Effector memory CD8-positive, alpha-beta T cell (primary cell): ENCODE measurements at places on chromosomes 1 and 21.

DNA sequence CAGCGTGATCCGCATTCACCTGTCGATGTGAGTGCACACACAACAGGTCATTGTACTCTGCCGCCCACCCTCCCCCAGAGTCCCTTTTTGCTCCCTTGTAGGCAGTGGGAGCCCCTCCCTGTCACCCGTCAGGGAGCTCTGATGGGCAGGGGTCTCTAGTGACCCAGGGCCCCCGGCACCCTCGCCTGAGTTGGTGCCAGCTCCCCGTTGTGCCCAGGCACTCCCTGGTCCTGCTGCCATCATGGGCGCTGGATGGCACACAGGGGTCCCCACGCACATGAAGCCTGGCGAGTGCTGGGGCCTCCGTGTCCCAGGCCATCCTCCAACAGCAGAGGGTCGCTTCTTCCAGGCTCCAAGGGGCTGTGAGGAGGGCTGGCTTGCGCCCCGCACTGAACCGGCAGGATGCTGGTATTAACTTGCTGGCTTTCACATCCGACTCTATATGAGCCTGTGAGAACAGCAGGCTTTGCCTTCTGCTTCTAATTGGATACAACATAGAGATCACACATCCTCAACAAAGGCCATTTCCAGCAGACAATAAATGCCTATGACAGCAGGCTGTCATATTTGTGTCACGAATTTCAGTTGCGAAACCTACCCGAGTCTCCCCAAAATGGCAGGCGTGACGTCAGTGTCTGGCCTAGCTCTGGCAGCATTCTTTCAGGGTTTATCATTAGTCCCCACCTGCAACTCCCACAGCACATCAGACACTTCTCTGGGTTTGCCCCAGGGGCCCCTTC lies 35.4 kb downstream of the KIAA1614 start:
- DNase-seq: no peak

DNA sequence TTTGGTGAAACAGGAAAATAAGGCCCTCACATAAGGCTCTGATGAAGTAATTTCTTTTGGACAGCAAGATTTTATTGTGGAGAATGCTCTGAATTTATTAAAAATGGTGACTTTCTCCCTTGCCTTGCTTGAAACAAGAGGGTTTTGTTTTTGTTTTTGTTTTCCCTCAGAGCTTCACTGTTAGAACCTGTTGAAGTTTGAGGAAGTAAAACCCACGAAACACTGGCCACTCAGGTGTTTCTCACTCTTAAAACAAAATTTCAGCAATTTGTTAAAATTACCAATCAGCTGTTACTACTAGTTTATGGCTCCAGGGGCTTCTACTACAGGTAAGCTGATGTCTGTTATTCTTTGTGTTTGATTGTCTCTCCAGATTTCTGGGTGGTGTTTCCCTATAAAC lies 112.6 kb upstream of the B3GALT2 start:
- DNase-seq: no peak

DNA sequence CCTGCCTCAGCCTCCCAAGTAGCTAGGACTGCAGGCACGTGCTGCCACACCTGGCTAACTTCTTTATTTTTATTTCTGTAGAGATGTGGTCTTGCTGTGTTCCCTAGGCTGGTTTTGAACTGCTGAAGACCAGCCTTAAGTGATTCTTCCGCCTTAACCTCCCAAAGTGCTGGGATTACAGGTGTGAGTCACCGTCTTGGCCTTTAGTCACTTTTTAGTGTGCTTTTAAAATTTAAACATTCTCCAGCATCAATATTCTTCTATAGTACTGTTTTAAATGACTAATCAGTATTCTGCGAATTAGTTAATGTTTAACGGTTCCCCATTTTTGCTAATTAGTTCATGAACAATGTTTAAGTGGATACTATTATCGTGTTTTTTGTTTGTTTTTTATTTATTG lies 60.6 kb downstream of the DYRK1A start:
- DNase-seq: no peak

DNA sequence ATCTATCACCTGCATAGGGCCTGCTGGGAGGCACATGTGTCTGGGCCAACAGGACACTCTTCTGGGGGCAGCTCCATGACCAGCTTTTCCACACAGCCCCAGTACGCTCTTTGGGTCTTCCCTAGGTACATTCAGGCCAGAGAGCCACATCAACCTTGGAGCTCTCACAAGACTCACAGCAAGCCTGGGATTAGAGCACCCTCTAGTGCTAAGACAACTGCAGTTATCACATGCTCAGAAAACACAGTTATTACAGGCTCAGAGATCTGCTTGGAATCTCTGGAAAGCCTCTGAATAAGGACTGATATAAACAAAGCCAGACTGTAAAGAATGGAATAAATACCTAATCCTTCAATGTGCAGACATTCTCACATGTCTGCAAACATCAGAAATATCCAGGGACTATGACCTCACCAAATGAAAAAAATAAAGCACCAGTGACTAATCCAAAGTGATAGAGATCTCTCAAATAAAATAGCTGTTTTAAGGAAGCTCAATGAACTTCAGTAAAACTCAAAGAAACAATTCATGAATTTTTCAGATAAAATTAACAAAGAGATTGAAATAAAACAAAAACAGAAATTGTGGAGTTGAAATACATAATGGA lies 563.9 kb upstream of the NR5A2 start:
- no peak for DNase-seq

DNA sequence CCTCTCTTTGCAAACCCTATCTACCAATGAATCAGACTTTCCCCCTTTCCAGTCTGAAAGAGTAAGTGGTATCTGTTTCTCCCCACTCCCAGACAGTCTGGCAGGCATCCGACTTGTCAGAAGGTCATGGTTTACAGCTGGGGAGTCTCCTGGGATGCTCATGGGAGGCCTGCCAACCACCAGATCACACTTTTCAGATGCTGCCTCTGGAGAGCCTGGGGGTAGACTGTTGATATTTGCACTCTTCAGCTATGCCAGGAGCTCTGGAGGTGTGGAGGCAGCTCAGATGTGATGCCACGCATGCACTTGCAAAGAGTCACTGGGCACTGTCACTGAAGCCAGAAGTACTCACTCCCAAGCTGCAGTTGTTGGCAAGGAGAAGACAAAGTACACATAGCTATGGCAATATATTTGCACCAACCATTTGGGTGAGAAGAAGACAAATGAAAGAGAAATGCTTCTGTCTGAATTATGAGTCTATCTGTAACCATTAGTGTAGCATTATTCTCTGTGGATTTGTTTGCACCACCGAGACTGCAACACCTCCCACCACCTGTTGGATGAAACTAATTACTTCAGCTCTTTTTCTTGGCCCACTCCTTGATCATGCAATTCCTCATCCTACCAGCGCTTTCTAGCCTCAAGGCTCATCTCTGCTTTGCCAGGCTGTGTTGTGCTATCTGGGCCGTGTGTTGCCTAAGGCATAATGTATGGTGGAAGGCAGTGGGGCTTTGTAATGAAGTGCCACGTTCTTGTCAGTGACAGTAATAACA lies 133.0 kb upstream of the SPAG17 start:
- DNase-seq: no peak

GRCh38 chr1:183039330-183039729 lies 16.1 kb downstream of the LAMC1 start:
- DNase-seq: no peak

DNA sequence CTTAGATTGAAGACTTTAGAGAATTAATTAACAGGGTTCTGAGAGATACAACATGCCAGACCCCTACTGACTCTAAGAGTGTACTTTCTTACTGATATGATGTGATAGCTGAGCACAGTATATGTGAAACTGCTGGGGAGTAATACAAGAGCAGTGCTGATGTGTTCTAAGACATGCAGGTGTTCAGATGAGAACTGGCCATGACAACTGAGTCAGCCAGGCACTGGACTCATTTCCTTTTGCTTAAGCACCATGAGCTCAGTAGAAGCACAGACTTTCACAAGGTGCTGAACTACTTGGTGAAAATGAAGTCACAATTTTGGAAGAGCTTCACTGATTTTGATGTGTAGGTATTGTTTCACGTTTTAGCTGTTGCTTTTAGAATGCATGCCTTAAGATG lies 15.9 kb upstream of the POGZ start:
- DNase-seq: no peak

GRCh38 chr21:41668686-41669532 lies 97.9 kb downstream of the RIPK4 start:
- DNase-seq: no peak

DNA sequence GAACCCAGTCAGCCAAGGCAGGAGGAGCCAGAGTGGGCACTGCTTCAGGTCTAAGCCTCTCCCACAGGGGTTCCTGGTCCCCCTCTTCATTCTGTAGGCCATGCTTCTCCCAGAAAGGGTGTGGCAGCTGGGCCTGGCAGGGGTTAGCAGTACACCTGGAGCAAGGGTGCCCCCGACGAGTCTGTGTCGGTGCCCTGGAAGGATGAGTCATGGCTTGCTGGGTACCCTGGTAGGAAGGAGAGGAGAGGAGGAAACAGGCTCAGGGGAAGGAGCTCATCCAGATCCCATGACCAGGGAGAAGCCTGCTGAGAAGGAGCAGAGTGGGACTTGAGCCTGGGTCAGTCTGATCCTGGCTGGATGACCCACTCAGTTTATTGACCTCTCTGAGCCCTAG lies 10.3 kb downstream of the KDF1 start:
- no peak for DNase-seq
